ENCODE measurements at places on chromosomes 12 and 14.
A peak's percentile ranks its signal among the peaks of the same experiment; 100 is the strongest.

DNA sequence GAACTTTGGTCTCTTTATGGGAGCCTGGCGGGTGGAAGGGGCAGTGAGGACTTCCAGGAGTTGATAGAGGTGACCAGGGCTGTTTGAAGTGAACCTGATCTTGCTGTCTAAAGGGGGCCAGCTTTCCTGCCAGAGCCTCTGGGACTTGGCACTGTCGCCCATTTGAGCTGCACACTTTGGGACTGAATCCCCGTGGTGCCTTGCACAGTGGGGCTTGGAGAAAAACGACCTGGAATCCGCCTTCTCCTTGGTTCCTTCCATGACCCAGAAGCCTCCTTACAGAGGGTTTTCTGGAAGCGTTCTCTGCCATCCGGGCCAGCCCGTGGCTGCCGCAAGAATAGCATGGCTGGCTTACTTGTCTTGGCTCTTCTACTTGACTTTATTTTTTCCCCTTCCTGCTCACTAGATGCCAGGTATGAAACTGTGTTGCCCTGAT, 2.0 kb downstream of the RFLNA start:
- no peak for DNase-seq

GRCh38 chr14:94122438-94122837, 7.0 kb downstream of the IFI27L2 start:
- no peak for DNase-seq

GRCh38 chr14:71985538-71986189, 53.4 kb downstream of the RGS6 start:
- no peak for DNase-seq

DNA sequence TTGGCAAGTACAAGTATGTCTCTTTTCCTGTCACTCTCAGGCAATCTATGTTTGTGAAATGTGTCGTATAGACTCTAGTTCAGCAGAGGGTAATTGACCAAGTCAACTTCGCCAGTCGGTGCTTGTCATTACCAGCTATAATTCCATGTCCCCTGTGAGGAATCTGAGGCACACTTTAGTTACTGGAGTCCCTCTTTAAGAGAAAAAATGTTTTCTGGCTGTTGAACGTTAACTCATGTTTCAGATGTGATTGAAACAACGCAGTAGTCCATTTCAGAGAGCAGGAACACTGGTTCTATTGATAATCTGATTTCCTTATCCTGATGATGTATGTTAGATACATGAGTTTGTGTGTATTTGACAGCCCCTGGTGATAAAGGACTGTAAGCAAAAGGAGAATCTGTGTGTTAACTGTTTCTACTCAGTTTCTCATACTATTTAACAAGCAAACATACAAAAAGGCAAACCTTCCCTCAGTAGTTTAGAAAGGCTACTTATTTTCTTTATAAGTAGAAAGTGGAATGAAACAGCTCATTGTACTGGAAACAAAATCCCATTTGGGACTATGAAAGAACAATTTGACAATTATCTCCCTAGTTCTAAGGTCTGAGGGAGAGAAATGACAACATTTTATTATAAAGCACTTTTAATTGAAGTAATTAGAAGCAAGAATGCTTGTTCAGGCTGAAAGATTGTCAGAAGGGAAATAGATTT, 161.1 kb upstream of the TRHDE start:
- DNase-seq = no peak

- no peak for DNase-seq
These were observed 238.8 kb downstream of the PPFIA2 start for GRCh38 chr12:81520064-81520945.

DNA sequence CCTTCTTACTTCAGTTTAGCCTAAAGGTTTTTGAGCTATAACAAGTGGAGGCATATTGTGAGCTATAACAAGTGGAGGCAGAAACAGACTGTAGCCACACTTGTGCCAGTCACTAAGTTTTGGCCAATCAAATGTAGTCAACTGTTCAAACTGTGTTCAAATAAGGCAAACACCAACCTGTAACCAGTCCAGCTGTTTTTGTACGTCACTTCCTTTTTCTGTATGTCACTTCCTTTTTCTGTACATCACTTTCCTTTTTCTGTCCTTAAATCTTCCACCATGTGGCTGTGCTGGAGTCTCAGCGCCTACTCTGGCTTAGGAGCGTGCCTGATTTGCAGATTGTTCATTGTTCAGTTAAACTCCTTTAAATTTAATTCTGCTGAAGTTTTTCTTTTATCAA, 79.7 kb downstream of the FUT8 start:
- DNase-seq = peak; percentile 4

GRCh38 chr14:104800015-104800770, 708 bp upstream of the ZBTB42 start:
- peak; percentile 88 for DNase-seq

DNA sequence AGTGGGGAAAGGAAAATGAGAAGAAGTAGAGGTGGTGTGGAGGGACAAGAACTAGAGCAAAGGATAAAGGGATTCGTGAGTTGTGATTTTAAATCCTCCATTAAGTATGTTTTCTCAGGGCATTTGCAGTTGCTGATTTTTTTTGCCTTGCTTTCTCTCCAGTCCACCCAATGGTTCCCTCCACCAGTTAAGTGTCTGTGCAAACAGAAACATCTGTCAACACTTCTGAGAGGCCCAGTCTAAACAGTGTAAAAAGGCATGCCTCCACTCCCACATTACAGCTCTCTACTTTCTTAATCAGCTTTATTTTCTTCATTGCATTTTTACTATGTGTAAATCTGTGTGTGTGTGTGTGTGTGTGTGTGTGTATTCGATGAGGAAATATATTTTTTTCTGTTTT, 141.2 kb downstream of the PPFIA2 start:
- no peak for DNase-seq

DNA sequence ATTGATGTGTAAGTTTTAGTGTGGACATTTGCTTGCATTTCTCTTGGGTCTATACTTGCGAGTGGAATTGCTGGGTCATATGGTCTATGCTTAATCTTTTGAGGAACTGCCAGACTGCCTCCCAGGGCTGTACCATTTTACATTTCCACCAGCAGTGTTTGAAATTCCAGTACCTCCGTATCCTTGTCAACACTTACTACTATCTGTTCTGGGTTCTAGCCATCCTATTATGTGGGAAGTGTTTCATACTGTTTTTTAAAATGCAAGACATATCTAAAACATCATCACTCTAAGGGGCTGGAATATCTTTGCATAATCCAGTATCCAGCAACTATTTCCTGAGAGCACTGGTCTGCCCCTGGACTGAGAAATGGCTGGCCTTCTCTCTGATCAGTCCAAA, 80.2 kb upstream of the RIN3 start:
- DNase-seq = no peak

DNA sequence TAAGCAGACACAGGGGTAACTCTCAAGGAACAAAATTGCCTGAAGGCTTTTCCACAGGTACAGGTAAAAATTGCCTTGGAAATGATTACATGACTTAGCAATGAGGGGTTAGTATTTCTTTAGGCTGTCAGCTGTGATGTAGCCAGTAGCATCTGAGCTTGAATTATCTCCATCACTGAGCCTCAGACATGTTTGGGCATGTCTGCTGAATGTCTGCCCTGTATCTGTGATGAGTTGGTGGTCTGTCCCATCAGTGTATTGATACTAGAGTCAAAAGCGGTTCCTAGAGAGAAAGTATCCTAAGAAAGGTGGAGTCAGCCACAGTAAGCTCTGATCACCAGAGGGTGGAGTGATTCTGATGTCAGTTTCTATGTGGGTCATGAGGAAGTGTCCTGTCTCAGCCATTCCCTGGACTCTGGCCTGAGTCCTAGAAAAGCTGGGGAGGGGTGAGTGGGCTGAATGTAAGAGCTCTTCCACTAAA, 16.3 kb downstream of the AKAP6 start:
- no peak for DNase-seq

DNA sequence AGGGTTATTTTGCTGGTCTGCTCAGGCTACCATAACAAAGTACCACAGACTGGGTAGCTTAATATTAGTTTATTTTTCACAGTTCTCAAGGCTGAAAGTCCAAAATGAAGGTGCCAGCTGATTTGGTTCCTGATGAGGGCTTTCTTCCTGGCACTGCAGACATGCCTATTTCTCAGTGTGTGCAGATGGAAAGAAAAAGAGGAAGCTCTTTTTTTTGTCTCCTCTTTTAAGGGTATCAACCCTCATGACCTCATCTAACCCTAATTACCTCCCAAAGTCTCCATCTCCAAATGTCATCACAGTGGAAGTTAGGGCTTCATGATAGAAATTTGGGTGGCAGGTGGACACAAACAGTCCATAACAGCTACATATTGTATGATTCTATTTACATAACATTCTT, 25.0 kb upstream of the POLR3B start:
- DNase-seq = peak; percentile 14

DNA sequence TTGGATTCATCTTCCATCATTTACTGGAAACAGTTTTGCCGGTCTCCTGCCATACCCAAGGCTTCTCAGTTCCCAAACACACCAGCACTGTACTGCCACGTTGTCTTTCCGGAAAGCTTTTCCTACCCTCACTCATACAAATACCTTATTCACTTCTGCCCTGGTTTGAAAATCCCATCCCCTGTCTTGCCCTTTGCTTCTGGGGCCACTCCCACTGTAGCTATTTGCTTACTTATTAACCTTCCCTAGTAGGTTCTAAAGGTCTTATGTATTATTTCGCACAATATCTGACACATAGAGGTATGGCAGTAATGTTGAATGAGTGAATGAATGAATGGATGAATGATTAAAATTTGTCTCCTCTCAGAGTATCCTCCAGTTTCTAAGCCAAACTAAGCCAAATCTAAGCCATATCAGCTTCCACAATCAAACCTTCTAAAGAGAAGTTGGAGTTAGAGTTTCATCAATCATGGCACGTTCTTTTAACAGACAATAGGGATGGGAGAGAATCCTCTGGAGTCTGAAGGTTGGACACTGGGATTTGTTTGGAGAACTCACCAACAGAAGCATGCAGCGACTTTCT, 18.6 kb downstream of the TSPAN8 start:
- DNase-seq = no peak

- DNase-seq = peak; percentile 50
These were observed 916 bp upstream of the CHPT1 start for GRCh38 chr12:101696251-101697196.

DNA sequence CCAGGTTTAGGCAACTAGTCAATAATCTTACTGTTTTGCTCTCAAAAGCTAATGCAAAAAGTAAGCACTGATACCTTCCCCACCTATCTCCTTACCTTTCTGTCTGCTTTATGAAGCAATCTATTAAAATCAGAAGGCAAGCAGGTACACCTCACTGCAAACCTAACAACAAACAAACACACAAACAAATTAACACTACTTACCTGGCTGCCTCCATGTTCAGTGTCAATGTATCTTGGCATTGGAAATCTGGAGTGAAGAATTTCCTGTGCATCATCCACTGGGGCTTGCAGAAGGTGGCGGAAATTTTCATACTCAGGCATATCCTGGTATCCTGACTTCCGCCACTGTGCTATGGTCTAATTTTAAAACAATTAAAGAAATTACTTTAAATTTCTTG, 62.5 kb downstream of the SEC23A start:
- DNase-seq = no peak
